Sciatic nerve (tissue), 2 donors: ENCODE measurements at places on chromosomes 6 and 20.

DNA sequence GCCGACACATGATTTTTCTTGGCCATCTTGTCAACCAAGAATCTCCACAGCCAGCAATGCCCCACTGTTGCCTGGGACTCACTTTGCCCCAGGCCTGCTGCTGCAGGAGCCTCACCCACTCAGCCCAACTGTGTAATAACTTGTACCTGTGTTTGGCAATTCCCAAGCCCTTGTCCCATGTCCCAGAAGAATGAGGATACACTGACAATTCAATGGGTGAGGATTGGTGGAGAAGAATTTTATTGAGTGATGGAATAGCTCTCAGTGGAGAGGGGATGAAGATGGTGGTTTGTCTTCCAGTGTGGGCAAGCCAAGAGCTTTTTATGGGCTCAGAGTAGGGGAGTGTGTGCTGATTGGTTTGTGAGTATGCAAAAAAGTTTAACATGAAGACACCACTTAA, 861.9 kb downstream of the TFAP2A start:
- DNase-seq: no peak

DNA sequence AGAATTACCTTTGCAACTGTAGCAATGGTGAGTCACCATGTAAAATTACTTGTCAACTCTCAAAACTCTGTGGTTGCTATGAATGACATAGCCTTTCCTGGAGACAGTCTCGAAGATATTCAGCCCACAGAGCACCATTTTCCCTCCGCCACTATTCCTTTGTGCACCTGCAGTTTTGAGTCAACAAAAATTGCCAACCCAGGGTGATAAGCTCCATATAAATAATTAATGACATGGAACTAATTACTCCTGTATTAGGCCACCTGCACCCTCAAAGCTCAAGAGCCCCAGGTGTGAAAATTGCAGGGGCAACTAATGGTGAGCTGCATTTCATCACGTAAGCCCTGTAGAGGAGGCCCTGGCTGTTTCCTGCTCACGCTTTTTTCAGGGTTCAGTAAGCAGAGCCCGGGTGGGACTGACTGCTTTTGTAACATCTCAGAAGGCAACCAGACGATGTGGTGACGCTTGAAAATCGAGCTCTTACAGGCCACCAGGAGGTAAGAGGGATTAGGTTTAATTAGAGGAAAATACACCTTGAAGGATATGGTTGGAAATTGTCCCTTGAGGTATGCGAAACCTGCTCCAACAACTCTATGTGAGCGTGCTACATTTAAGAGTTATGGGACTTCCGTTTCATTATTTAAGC, 70.8 kb downstream of the BMP2 start:
- DNase-seq: no peak

GRCh38 chr20:9617940-9618339, 103.5 kb downstream of the LAMP5 start:
- no peak for DNase-seq

DNA sequence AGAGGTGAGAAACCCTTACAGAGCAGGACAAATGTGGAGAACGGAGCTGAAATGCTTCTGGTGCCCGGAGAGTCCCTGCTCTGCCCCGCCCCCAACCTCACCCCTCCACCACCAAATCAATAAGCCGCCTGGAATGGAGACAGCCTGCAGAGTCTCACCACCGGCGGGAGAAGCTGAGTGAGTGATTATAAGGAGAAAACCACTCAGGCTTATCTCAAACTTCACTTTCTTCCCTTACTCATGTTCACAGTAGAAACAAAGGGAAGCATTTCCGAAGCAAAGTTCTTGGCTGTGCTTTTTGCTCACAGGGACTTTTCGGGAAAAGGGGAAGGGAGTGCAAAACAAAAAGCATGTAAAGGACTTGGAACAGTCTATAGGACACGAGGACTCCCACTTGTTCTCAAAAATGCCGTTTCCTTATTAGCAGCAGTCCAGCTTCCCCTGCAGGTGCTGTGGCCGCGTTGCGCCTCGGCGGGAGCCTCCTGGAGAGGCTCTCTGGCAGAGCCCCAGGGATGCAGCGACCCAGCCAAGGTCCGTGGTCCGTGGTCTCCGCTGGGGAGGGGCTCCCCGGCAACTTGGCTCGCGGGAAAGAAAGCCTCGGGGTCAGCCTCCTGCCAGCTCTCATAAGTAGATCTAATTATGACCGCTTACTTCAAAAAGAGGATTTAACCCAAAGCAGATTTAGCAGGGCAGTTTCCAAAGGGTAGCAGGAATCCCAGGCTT, 64.8 kb upstream of the TMEM30A start:
- no peak for DNase-seq

GRCh38 chr6:32980488-32981038, 12.2 kb downstream of the BRD2 start:
- DNase-seq: no peak

DNA sequence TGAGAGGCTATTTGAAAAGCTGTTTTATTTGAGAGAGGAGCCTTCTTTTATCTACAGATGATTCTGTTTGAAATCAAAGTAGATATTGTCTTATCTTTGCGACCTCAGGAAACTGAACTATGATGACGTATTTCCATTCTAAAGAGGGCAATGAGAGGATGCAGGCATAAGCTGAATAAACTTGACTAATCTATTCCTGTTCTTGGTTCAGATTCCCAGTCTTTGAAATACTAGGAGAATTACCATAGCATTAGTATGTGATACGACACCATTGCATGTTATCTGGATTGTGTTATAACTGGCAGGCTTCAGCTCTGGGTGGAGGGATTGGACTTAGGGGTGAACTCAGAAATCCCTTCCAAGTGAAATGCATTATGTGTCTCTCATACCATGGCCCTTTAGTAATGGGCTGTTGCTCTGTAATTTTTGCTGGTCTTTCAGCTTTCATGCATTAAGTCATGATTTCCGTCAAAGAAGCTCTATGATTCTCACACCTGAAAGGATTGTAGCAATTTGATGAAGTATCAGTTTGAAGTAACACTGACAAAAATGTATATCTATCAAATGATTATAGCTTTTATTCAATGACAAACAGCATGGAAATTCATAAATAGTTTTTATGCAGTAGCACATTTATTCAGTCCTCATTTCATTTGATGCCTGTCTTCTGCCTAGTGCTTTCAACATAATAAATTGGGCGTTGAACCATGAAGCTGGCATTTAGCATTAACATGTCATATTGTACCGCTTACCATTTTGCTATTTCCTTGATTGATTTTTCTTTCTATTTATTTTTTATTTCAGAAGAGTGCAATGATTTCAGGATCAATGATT, 138.4 kb upstream of the SPACA1 start:
- DNase-seq: no peak

DNA sequence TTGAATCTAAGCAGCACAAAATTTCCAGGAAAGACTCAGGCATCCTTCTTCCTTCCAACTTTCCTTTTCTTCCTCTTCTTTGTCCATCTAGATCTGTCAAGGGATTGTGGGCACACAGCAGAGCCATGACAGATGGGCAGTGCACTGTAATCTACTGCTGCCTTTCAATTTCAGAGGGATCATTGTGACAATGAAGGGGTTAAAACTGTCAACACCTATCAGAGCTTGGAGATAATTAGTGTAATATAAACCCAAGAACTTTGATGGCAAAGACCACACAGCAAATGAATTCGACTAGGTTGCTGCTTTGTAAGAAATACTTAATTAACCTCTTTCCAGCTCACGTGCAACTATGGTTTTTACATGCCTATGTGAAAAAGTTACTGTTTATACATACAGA, 55.0 kb downstream of the SAMD5 start:
- DNase-seq: no peak

- no peak for DNase-seq
Observed at GRCh38 chr6:124443541-124443940, 518.7 kb upstream of the RNF217 start.

- peak; percentile 57 for DNase-seq
Observed at GRCh38 chr20:63747622-63748069, 8.1 kb downstream of the SLC2A4RG start.

DNA sequence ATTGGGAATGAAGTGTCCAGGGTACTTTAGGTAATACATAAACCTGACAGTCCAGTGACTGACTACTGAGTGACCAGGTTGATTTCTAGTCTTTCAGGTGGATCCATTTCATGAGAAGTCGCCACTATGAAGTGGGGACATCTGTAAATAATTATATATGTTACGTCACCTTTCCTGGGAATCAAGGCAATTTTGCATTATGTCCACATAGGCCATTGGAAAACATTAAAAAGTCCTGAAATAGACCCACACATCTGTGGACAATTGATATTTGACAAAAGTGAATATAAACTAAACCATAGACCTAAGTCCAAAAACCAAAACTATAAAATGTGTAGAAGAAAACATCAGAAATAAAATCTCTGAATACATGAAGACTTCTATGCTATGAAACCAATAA, 231.5 kb downstream of the C6orf118 start:
- no peak for DNase-seq

DNA sequence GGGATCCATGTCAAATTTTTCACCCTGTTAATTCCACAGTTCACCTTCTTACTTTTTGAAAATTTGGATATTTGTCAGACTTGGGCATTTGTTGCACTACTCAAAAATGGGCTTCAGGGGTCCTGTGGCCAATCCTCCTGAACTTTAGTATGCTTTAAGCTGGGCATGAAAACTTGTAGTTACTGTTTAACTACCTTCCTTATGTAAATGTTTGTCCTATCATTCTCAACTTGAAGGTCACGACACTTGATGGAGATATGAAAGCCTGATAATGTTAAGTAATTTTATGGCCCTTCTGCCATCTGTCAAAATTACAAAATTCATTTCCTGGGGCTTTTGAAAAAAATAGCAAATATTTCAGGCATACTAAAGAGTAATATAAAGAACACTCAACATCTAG, 4.2 kb upstream of the ZNF311 start:
- DNase-seq: no peak

GRCh38 chr6:131175564-131175963, 40.3 kb downstream of the AKAP7 start:
- no peak for DNase-seq
